Frontal cortex (tissue), 4 donors: ENCODE measurements at places on chromosomes 5 and 9. TPM values are rescaled to one million over a fixed set of nuclear protein-coding genes. Genes with fewer than 3 reads are reported as not detected.
A peak's percentile ranks its signal among the peaks of the same experiment; 100 is the strongest.

DNA sequence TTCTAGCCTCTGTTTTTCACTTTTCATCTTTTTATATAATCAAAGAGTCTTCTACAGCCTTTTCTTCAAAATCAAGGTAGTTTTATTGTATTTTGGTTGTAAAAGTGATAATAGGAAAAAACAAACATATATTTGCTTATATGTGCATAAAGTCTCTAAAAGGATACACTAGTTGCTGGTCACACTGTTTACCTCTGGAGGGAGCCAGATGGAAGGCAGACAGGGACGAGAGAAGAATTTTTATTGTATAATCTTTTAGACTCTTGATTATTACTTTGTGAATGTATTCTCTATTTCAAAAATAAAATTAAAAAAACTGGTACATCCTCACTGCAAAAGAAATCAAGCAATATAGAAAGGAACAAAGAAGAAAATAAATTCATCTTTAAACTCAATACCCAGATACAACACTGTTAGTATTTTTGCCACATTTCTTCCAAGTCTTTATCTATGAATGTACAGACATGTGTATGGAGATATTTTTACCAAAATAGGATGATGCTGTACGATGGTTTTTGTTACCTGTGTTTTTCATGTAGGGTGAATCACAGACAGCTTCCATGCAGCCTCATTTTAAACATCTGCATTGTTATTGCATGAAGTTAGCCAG, 6.1 kb upstream of the RNF183 start:
- peak; percentile 54 for DNase-seq

Gene KIF12
- total RNA-seq, result 0.82 TPM

GRCh38 chr9:9799287-9799686, 813.5 kb downstream of the PTPRD start:
- DNase-seq, result no peak

- peak; percentile 49 for DNase-seq
These were observed 36.5 kb upstream of the EQTN start for GRCh38 chr9:27333241-27334052.

Gene SYK
- total RNA-seq, result 2.0 TPM

DNA sequence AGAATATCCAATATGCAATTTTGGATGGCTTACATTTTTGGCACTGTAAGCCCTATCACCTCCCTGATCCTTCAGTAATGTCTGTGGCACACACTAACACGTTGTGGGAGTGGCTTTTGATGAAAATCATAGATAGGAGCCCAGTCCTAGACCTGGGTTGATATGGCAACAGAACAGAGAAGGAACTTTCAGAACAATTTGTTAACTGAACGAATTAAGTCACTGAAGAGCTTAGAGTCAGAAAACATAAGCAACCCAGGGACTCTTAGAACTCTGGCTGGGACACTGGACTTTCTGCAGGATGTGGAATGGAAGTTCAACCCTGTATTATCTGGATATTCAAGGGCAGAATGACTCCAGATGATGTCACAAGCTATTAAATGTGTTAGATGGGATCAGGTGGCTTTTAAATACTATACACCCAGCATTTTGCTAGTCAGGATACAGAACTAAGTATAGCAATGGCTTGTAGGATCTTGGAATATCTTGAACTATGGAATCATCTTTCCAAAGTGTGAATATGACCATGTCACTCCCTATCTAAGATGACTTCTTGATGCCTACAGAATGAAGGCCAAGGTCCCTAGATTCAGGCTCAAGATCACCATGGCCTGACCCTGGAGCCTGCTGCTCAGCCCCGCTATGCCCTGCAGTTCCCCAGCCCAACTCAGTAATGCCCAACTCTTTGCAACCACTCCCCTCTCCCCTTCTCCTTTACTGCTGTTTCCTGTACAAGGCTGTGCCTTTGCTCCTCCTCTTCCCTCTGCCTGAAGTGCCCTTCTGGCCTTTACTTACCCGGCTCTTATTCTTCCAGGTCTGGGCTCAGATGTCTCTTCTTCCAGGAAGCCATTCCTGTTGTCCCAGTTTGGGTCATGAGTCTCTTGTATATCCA, 42.8 kb downstream of the VLDLR start:
- no peak for DNase-seq

Gene ABLIM3
- 10.6 TPM for total RNA-seq

Gene ARSB
- 20.4 TPM for total RNA-seq

- no peak for DNase-seq
These were observed 177.8 kb downstream of the TTLL11 start for GRCh38 chr9:121915304-121915625.

DNA sequence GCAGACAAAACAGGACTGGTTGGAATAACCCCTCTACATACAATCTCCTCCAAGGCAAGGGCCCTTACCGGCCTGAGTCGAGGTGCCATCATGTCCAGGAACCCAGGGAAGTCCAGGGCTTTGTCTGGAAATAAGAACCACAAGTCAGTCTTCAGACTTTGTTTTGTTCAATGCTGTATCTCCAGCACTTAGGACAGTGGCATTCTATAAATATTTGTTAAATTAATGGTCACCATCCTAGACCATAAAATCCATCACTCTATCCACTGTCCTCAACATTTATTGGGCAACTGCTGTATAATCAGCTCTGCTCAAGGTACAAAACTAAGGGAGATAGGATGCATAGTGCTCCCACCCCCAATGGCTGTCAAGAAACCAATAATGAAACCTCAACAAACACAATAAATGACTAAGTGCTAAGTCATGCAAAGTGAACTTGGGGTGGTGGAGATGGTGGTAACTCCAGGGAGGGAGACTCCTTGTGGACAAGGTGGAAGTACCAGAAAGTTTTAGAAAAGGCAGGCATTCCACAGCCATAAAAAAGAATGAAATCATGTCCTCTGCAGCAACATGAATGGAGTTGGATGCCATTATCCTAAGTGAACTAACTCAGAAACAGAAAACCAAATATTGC, 5.0 kb downstream of the RELL2 start:
- no peak for DNase-seq

Gene SAXO1
- total RNA-seq, result not detected

Gene C5orf63
- total RNA-seq, result 7.7 TPM

Gene MAMDC2
- 2.0 TPM for total RNA-seq

Gene PPIP5K2
- total RNA-seq, result 112 TPM

Gene GLDC
- total RNA-seq, result 13.5 TPM

DNA sequence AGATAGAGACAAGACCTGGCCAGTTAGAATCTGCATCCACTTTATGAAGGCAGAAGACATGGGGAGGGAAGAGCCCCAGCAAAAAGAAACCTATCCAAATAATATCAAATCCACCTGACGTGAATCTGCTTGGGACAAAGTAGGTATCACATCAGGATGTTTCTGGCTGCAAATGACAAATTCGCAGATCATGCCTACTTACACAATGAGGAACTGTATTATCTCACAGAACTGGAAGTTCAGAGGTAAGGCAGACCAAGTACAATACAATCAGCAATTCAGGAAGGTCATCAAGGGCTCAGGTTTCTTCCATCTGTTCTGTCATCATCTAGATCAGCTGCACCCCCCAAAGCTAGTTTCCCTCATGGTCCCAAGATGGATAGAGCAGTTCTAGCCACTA, 13.2 kb upstream of the NR4A3 start:
- DNase-seq, result no peak

Gene PCDHAC2
- 29.8 TPM for total RNA-seq

- no peak for DNase-seq
These were observed 6.8 kb upstream of the ZNF79 start for GRCh38 chr9:127417131-127418036.

- DNase-seq, result no peak
These were observed 68.5 kb downstream of the FRMD3 start for GRCh38 chr9:83469722-83470121.

- DNase-seq, result no peak
These were observed 145.6 kb upstream of the TNC start for GRCh38 chr9:115263371-115264075.
